ENCODE measurements at places on chromosomes 1 and 21. TPM values are rescaled to one million over a fixed set of nuclear protein-coding genes. Genes with fewer than 3 reads are reported as not detected.

Gene TMEM200B
- total RNA-seq: 0.07 TPM

Gene TRIM67
- 0.10 TPM for total RNA-seq

Gene FCRL1
- not detected for total RNA-seq

Gene NR1I3
- not detected for total RNA-seq

Gene YARS1
- total RNA-seq: 80.9 TPM

Gene GBP4
- not detected for total RNA-seq

Gene ZNF683
- not detected for total RNA-seq

Gene LEMD1
- total RNA-seq: not detected

Gene NSUN4
- total RNA-seq: 13.0 TPM

Gene KDF1
- not detected for total RNA-seq

Data from A549 treated with RU486 at 1 μM for 4 hours (cell line).